ENCODE measurements at places on chromosomes 6 and 20.

DNA sequence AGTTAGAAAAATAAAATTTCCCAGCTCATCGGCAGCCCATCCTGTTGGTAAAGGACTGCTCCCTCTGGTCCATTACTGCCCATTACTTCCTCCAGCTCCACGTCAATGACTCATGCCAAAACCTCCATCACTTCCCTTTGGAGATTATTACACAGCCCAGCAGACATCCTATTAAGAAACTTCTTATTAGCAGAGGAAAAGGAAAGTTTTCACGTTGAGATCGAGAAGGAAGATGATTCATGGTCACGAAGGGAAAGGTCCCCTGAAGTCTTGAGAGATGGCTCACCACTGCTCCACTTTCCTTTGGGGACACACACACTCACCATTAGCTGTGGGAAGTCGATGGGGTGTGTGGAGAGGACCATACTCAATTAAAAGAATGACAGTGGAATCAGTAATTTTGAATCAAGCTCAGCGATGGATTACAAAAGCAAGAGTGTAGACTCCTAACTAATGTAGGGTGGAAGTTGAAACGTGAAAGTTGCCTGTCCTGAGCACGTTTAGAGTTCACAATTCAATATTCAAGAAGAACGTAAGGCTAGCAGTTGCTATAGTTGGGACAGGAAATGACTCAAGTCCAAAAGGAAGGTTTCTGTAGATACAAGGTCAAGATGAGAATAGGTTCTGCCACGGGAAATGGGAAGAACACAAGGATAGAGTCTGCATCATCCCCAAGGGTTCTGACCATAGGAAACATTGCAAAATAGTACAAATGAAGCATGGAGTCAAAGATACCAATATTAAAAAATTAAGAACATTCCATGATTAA lies 21.6 kb downstream of the SASH1 start:
- peak; percentile 84 for DNase-seq

DNA sequence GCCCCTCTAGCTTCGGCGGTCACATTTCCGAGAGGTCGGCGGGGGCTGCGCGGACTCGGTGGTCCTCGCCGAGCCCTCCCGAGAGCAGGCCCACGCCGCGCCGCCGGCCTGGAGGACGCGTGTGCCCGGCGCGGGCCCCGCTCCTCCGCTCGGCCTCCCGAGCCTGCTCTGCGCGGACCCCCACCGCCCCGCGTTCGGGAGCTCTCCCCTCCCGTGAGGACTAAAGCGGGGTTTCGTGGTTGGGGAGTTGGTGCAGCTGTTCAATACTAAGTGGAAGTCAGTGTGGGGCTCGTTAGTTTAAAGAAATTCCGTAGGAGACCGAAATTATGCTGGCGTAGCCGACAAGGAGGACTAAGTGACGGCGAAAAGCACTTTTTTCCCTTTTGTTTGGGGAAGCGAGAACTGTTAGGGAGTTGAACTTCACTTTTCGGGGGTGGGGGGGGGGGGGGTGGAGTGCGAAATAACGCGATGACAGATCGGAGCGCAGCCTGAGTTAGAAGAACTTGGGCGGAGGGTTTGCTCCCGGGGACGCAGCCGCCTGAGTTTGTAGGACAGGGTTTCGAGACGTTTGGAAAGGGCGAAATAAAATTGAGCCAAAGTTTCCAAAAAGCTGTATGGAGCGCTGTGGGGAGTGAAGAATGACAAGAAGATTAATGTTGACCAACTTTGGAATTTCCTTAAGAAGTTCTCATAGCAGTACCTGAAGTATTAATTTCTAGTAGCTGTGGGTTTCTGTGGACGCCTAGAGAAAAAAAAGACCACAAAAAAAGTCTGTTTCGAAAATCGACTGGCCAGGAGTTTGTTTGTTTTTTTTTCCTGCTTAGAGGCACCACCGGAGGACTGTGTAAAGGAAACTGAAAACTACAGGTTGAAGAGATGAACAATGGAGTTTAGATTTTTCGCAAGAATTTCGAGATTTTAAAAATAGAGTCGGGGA lies 1.4 kb downstream of the QKI start:
- peak; percentile 59 for DNase-seq

- DNase-seq = no peak
Observed at GRCh38 chr6:101730954-101731353, 337.4 kb downstream of the GRIK2 start.

GRCh38 chr6:163457637-163458561 lies 43.4 kb downstream of the QKI start:
- peak; percentile 88 for DNase-seq

DNA sequence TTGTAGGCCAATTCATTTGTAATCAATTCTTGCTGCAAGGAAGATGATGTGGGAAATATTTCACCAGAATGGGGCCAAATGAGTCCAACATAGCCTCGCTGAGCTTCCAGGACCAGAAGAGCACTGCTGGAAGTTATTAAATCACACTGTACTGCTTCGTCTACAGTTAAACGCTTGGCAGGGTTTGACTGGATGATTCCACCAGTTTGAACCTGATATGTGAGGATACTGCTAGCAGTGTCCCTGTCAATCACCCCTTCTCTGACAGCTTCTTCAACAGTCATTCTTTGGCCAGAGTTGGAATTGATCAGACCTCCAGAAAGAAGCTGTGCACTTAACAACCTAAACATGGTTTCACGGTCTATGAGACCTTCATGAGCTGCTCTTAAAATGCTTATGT lies 34.4 kb downstream of the DST start:
- DNase-seq = no peak

GRCh38 chr6:56683882-56684281 lies 41.2 kb upstream of the DST start:
- peak; percentile 81 for DNase-seq

- DNase-seq = no peak
Observed at GRCh38 chr20:61369731-61370520, 117.9 kb downstream of the CDH4 start.

GRCh38 chr6:131285548-131285947 lies 150.3 kb downstream of the AKAP7 start:
- DNase-seq = no peak

GRCh38 chr6:34129753-34130152 lies 16.1 kb downstream of the GRM4 start:
- DNase-seq = no peak

DNA sequence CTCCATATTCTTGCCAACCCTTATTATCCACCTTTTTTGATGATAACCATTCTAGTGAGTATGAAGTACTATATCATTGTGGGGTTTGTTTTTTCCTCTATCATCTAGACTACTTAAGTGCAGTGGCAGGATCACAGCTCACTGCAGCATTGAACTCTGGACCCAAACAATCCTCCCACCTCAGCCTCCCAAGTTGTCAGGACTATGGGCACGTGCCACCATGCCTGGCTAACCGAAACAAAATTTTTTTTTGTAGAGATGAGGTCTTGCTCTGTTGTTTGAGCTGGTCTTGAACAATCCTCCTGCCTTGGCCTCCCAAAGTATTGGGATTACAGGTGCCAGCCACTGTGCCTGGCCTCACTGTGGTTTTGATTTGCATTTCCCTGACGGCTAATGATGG lies 67.5 kb downstream of the TRPC4AP start:
- no peak for DNase-seq

DNA sequence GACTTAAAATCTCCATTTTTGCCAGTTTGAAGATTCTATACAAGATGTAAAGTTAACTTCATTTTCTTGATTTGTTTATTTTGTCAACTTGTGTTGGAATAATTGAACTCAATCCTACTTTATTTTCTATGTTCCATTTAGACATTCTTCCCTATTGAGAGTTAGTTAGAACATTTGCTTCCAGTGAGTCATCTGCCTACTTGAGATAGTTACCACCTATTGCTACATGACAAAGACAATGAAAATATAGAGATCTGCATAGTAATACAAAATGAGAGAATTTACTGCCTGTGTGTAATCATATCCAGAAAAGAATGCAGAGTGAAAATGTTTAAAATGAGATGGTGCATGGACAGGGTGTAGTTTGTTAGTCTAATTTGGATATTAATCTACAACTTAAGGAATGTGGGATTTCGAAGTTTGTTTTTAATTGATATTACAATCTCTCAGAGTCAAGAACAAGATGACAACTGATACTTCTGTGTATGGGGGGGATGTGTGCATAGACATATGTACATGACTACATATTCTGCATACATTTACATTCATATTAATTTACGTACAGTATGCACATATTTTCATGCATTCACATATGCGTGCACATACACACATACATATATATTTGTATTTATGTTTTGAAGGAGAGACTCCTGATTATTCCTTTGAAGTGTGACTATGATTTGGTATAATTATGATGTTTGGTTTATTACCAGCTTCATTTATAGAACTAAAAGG lies 420.1 kb downstream of the NKAIN2 start:
- peak; percentile 34 for DNase-seq

DNA sequence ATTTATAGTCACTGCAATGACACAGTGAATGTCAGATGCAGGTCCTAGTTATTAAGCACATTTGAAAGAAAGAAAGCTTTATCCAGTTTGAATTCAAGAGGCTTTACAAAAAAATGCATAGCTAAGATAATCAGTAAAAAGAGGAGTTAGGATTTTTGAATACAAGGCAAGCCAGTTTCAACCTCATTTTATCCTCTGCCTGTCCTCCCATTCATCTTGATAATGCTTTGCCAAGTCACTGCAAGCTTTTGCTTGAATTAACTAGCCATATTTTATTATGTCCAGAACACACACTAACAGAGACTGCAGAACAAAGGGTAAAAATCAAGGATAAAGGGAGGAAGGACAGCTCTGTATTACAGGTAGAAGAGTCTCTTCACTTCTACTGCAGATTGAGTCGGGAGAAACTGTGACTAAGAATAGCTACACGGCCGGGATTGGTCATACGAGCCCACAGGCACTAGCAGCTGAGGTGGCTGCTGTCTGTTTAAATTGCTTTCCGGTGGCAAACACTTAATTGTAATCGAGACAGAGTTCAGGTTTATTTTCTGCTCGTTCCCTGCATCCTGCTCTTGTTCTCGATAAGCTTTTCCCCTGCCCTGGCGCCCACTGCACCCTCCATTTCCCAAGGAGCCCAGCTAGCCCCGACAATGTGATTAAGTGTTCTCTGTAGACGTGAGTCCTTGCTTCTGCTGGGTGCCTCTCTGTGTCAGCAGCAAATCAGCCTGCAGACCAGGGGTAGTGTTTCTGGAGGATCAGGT lies 30.5 kb upstream of the AKAP12 start:
- peak; percentile 13 for DNase-seq

DNA sequence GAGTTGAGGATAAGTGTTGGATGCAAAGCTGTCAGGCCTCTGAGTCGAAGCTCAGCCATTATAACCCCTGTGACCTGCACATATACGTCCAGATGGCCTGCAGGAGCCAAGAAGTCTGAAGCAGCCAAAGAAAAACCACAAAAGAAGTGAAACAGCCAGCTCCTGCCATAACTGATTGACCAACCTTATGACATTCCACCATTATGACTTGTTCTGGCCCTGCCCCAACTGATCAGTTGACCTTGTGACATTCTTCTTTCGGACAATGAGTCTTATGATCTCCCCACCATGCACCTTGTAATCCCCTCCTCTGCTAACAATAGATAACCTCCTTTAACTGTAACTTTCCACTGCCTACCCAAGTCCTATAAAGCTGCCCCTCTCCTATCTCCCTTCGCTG lies 133.7 kb upstream of the AGPAT4 start:
- DNase-seq = peak; percentile 68

All from fibroblast of skin of right quadriceps (primary cell).